ENCODE measurements at places on chromosomes 1 and 21.

DNA sequence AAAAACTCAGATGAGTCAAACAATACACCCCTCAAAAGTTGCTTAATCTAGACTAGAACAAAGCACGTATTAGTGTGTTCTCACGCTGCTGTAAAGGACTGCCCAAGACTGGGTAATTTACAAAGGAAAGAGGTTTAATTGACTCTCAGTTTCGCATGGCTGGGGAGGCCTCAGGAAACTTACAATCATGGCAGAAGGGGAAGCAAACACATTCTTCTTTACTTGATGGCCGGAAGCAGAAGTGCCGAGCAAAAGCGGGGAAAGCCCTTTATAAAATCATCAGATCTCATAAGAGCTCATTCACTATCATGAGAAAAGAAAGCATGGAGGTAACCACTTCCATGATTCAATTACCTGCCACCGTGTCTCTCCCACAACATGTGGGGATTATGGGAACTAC is 10.1 kb downstream of the JAM2 start:
- no peak for DNase-seq

- no peak for DNase-seq
Measured at GRCh38 chr21:18477043-18477442, 73.5 kb upstream of the TMPRSS15 start.

- no peak for DNase-seq
Measured at GRCh38 chr1:217542136-217542777, 88.6 kb downstream of the GPATCH2 start.

GRCh38 chr1:12669529-12670068 is 25.7 kb downstream of the AADACL4 start:
- no peak for DNase-seq

DNA sequence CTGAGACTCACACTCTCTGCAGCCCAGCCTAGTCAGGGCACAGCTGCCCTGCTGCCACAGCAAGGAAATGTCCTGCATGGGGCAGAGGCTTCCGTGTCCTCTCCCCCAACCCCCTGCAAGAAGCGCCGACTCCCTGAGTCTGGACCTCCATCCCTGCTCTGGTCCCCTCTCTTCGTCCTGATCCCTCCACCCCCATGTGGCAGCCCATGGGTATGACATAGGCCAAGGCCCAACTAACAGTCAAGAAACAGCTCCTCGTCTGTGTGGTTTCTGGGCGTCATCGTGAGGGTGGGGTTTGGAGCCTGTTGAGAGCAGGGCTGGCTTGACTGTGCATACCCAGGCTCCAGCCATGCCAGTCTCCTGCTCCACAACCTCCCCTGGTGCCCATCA is 19.5 kb downstream of the FAAH start:
- no peak for DNase-seq
